Mesothelial cell of epicardium (in vitro differentiated cells): ENCODE measurements at places on chromosomes 4 and X. TPM values are rescaled to one million over a fixed set of nuclear protein-coding genes. Genes with fewer than 3 reads are reported as not detected.

- H3K4me3 ChIP-seq, result no peak overlapping the region
- no peaks in the 10 kb centered on the region for H3K36me3 ChIP-seq
- peaks cover 1% of the 10 kb centered on the region for H3K27me3 ChIP-seq
- peaks cover 18% of the 10 kb centered on the region for H3K4me1 ChIP-seq
Measured at GRCh38 chr4:170231377-170231776, 141.6 kb upstream of the AADAT start.

DNA sequence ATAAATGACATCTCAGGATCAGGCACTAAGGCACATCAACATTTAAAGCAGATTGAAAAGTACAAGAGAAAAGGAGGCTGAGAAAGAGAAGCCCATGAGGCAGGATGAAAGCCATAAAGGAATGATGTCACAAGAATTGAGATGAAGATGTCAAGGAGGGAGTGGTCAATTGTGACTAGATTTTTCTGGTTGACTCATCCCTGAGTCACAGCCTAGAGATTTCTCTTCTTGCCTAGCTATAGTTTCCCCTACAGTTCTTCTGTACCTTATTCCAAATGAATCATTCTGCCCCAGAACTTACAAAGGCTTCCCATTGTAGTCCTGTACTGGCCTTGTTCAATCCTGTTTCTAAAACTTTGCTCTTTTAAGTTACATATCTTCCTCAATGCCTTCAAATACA lies 3.4 kb upstream of the USP53 start:
- H3K27ac ChIP-seq, result no peak overlapping the region
- H3K36me3 ChIP-seq, result no peaks in the 10 kb centered on the region
- no peak overlapping the region for H3K4me3 ChIP-seq
- no peak for DNase-seq
- no peaks in the 10 kb centered on the region for H3K27me3 ChIP-seq

DNA sequence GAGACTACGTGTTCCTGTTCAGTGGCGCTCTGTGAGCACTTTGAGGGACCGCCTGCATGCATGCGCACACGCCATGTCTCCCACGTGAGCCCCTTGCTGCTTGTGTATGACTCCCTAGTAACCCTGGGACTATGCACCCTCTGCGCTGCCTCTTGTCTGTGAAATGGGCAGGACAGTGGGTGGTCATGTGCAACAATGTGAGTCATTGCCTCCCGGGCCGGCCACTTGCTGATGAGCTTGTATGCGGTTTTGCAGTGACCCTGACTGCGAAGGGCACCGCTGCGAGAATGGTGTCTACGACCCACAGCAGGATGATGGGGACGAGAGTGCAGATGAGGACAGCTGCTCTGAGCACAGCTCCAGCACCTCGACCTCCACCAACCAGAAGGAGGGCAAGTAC lies 61.4 kb downstream of the TNIP2 start:
- H3K27me3 ChIP-seq, result no peaks in the 10 kb centered on the region
- H3K4me1 ChIP-seq, result no peaks in the 10 kb centered on the region
- DNase-seq, result no peak
- peaks cover 54% of the 10 kb centered on the region for H3K36me3 ChIP-seq
- no peak overlapping the region for H3K4me3 ChIP-seq

DNA sequence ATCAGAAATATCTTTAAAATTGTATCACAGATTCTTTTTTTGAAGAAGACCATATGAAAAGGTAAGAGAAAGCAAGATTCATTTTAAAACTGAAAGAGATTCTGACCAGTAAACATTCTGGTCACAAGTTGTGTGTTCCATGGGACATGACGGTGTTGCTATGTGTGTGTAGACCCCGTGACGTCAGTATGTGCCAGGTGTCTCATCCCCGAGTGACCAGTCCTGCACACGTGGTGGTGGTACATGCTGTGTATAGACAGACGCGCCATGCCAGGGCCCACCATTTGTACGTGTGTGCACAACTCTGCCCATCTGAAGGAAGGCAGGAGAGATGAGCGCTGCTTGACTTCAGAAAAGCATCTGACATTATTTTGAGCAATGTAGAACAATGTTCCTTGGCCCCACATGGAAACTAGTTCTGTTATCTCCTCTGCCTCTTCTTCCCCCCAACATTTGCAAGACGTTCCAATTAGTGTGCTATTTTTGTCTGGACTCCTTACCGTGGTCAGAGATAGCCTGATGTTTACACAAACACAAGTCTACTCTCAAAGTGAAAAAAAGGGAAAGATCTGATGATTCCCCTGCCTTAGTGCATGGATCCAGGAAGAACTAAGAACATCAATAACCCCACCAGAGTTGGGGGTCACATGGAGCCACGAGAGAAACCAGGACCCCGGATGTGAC lies 51.2 kb downstream of the IRF2 start:
- H3K27ac ChIP-seq, result no peak overlapping the region
- peaks cover 51% of the 10 kb centered on the region for H3K36me3 ChIP-seq
- peaks cover 6% of the 10 kb centered on the region for H3K4me1 ChIP-seq
- no peak overlapping the region for H3K4me3 ChIP-seq
- DNase-seq, result no peak

DNA sequence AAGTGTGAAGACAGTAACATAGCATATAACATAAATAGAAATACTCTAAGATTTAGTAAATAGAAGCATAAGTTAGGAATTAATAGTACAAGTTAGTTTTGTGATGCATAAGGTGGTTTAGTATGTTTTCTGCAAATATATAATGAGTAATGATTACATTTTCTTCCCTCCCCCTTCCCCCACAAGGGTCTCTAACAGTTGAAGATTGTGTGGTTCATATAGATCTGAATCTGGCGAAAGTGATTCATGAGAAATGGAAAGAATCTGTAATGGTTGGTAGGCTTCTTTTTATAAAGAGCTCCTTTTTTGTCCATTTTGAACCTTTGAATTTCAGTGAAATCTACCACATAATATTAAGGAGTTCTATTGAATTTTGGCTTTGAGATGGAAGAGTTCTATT lies 66.3 kb downstream of the N4BP2 start:
- peaks cover 24% of the 10 kb centered on the region for H3K36me3 ChIP-seq
- no peaks in the 10 kb centered on the region for H3K27me3 ChIP-seq
- peak overlapping the region; percentile 26 for H3K27ac ChIP-seq
- no peak overlapping the region for H3K4me3 ChIP-seq
- peaks cover 16% of the 10 kb centered on the region for H3K4me1 ChIP-seq
- DNase-seq, result no peak

DNA sequence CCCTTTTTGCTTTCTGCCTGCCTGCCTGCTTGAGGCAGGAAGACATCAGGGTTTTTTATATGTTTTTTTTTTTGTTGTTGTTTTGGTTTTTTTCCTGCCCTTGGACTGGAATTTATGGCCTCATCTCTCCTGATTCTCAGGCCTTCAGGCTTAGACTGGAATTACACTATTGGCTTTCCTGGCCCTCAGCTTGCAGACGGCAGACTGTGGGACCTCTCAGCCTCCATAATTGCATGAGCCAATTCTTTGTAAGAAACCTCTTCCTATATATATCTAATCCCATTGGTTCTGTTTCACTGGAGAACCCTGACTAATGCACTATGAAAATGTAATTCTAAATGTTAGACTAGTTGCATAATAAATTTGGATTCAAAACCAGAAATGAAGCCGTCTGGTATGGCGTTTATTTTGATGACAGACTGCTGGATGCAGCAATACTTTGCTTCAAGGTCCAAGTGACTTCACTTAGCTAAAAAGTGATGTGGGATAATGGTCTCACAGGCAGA lies 59.0 kb downstream of the SEL1L3 start:
- H3K36me3 ChIP-seq, result no peaks in the 10 kb centered on the region
- no peak overlapping the region for H3K27ac ChIP-seq
- H3K4me3 ChIP-seq, result no peak overlapping the region

LRIT3 gene
- total RNA-seq, result 0.14 to 0.29 TPM (median 0.16 TPM) in 3 replicates

DNA sequence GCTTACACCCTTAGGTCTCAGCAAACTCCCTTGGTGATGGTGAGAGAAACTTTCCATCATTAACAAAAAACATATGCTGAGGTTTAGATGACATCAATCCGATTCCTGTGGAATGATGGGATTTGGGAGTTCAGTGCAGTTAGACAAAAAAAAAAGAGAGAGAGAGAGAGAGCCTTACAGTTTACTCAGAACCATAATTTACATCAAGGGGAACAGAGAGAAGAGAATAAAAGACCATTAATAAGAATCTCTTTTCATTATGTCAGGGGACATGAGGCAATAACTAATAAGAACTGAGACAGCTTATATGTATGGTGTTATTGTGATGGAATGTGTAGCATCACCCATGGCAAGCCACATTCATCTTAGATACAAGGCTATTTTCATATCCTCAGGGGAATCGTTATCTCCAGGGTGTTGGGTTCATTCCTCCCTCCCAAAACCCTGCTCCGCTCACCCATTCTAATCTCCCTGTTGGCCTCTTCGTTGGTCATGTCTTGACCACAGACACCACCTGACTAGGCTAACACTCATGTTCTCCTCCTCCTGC lies 175.7 kb upstream of the MXRA5 start:
- H3K27ac ChIP-seq, result no peak overlapping the region
- no peaks in the 10 kb centered on the region for H3K27me3 ChIP-seq
- H3K36me3 ChIP-seq, result no peaks in the 10 kb centered on the region
